Activated T-cell treated with anti-CD3 and anti-CD28 coated beads, Interleukin-2, amount 50 U/mL, for 24 hours (primary cell): ENCODE measurements at places on chromosomes 5 and 9.
A peak's percentile ranks its signal among the peaks of the same experiment; 100 is the strongest.

DNA sequence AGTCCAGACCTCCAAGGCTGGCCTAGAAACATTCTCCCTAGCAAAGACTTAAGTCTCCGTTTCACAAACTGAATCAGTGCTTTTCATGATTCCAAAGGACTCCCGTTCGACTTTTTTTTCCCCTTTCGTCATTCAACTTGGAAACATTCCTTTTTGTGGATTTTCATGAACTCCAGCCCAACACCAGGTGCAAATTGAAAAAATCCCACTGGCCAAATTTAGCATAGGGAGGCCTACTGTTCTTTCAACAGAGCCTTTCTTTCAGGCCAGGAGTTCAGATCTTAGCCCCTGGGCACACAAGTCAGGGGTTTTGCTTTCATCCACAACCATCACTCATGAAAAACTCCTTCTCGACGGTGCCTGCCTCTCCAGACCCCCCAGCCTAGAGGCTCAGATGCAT, 285.3 kb downstream of the PIK3R1 start:
- DNase-seq: no peak

GRCh38 chr9:97176206-97176605, 131.3 kb upstream of the CCDC180 start:
- DNase-seq: no peak

DNA sequence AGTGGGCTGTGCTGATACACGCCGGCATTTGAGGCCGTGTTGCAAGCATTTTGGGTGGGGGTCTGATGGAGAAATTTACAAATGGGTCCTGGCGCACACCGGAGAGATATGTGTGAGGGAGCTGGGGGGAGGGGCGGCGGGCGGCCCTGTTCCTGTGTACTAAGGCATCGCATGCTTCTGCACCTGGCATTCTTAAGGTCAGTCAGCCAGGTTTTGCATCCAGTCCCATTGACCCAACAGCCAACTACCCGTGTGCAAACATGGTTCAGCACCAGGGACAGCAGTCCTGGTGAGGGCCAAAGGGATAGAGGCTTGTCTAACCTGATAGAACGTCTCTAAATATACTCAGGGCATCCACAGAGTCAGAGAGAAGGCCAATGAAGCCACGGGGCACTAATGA, 839 bp downstream of the GABRG2 start:
- DNase-seq: no peak

DNA sequence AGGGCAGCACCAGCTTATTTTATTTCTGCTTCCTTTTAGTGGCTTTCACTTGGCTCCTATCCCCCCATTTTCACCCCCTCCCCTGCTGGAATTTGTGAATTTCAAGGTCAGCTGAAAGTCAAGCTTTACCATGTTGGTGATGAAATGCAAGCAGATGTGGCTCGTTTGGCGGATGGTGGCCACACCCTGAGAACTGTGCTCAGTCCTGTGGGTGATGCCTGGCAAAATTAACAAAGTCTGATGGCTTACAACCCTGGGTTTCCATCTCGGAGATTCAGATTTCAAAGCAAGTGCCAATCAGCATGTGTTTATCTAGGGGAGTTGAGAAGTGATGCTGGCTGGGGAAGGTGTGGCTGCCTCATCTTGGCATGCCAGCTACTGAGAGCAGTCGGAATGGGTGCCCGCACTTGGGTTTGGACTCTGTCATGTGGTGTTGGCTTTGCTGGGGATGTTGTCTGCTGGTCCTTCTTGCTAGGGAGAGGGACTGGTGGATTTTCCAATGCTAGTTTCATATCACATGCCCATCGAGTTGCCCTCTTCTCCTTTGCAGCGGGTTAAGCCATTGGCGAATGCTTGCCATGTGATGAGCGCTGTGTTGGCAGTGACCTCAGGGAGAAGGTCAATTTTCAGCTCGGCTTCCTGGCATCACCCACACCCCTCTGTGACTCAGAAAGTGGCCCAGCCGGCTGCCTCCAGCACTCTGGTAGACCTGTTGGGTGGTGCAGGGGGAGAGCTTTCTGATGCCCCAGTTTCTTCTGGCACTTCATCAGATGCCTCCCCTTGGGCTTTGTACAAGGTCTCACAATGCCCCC, 77.0 kb upstream of the PITX1 start:
- no peak for DNase-seq

GRCh38 chr9:84235511-84235910, 105.0 kb downstream of the SLC28A3 start:
- DNase-seq: no peak

- DNase-seq: peak; percentile 47
These were observed 247.3 kb downstream of the MAN2A1 start for GRCh38 chr5:109936996-109937395.

DNA sequence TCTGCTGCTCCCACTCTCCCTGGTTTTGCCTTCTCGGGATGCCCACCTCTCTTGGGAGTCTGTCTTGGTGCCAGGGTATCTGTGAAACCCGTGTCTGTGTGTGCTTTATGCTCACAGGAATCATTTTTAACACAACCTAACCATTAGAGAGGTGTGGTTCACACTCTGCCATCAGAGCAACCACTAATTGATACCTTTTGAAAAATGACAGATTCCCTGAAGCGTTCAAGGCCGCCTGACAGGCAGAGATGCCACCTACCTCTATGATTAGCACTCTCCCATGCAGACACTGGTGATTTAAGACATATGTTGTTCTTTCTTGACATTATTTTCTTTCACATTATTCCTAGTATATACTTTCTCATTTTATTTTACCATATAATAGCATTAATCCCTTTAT, 207.3 kb upstream of the SGCD start:
- DNase-seq: no peak

GRCh38 chr5:179732918-179733771, 523 bp downstream of the MAML1 start:
- no peak for DNase-seq

GRCh38 chr5:150036513-150036912, 36.0 kb downstream of the HMGXB3 start:
- DNase-seq: no peak

GRCh38 chr5:31937226-31937625, 236.9 kb downstream of the GOLPH3 start:
- no peak for DNase-seq

- DNase-seq: no peak
These were observed 201.1 kb downstream of the PALM2AKAP2 start for GRCh38 chr9:109981091-109981490.

DNA sequence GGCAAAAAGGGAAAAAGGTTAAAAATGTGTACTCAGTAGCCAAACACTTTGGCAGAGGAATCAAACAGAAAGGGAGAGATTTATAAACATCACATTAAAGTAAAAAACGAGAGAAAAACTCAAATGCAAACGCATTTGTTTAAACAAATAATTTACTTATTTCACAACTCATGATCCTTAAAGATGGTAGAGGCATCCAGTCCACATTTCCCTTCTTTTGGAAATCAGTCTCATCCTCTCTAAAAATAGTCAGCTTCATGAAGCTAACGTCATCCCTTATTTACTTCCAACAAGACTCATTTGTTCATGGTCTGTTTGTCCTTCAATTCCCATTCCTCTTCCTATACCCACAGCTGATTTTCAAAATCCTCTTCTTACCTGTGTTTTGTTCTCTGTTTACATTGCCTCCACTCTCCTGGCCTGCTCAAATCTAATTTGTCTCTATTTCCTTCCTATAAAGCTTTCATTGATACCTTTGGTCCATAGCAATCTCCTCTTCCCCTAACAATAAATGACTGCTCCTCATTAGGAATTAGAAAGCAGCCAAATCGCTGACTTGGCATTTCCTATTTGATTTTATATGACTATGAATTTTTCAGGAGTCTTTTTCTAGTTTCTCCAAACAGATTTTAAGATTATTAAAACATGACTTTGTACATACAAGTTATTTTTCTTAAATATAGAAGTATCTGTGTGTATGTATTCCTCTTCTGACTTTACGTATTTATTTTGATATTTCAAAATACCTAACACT, 805.3 kb downstream of the TLE1 start:
- no peak for DNase-seq

DNA sequence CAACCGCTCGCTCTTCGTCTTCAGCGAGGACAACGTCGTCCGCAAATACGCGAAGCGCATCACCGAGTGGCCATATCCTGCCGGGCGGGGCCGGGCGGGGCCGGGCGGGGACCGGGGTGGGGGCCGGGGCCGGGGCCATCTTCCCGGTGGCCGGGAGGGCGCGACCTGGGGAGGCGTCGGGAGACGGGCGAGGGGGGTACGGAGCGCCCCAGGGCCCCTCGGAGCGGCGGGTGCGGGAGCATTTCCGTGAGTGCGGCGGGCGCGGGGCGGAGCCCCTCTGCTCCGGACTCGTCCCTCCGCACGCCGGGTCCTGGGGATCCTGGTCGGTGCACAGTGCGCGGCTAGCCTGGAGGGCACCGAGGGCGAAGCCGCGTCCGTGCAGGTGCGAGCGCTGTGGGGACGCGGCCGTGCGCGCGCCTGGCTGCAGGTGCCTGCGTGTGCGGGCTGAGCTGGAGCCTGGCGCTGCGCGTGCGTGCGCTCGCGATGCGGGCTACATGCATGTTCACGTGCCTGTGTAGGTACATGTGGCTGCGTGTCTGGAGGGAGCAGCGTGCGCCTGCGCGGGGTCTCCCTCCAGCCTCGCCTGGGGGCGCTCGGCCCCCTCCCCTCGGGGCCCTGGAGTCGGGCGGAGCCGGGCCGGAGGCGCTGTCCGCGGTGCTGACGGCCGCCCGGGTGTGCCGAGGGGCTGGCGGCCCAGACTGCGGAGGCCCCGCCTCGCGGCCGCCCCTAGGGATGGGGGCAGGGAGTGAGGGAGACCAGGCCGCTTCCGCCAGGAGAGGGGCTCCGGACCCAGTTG, 762 bp downstream of the CACNA1B start:
- peak; percentile 58 for DNase-seq

GRCh38 chr5:168578538-168579487, at the start of gene PANK3:
Gene PANK3, minus strand, starts transcription at chr5:168579368. Its CDS starts 85 bp downstream, at chr5:168579283.
- DNase-seq: no peak

- peak; percentile 74 for DNase-seq
These were observed 36.4 kb downstream of the GLT6D1 start for GRCh38 chr9:135602789-135603481.

DNA sequence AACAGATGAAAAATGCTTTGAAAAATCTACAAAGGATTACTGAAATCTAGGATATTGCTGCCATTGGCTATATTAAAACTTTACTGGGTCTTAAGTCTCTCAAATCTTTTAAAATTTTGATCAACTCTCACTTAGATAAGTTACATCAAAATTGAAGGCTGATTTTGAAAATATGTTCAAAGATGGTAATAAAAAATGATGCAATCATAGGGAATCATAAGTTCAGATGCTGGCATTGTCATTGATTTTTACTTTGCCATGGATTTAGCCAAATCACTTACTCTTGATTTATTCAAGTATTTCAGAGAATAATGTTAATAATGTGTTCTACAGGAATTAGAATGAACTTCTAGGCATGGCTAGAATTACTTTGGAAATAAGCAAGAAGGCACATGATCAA, 24.2 kb downstream of the LARS1 start:
- DNase-seq: no peak

DNA sequence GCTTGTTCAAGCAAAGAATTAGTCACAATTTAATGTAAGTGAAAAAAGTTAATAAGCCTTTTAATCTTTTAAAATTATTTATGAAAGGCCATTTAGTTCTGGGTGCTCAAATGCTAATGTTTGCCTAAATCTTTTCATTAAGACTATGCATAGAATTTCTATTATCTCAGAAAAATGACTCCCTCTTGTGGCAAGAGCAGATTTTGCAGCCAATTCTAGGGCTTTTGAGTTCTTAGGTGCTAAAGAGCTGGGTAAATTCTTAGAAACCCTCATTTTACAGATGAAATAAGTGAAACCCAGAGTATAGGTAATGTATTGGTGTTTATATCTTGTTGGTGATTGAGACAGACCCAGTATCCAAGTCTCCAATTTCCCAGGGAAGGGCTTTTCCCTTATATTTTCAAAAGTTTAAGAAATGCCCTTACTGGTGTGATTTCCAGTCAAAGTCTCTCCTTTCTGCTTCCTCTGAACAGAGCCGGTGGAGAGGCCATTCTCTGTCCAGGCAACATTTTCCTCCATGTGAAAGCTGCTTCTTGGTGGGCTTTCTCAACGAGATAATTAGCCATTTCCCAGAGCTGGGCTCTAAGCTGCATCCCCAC, 24.1 kb upstream of the PCSK5 start:
- DNase-seq: no peak

DNA sequence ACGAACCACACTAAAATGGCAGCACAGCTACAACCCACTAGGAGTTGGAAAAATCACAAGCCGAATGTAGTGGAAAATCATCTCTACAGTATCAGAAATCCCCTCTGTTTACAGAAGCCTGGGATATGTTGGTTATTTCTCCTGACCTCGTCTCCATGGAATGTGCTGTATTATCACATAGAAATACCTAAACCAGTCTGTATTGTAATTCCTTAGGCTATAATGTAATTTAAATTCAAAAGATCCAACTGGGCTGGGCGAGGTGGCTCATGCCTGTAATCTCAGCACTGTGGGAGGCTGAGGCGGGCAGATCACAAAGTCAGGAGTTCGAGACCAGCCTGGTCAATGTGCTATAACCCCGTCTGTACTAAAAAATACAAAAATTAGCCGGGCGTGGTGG, 244.8 kb upstream of the MPDZ start:
- DNase-seq: no peak

- no peak for DNase-seq
These were observed 119.8 kb downstream of the AUH start for GRCh38 chr9:91241909-91242308.
